GM23338 (cell line): ENCODE measurements at places on chromosomes 4 and X.

DNA sequence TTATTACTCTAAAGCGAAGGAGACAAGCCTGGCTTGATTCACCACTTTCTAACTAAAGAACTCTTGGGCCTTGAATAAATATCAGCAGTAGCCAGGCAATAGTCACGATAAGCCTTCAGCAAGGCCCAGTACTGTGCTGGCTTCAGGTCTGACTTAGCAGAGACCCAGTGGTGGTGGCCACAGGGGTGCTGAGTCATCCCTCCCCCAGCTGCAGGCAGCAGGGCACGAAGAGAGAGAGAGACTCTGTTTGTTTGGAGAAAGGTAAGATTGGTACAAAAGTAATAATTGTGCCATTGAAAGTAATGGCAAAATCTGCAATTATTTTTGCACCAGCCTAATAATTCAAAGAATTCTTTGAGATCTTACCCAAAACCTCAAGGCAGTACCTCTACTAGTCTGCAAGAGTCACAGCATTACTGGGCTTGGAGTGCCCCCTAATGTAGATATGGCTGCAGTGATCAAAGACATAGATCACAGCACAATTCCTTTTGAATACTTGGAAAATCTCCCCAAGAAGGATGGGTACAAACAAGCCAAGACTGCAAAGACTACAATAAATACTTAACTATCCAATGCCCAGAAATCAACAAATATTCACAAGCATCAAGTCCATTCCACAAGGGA, 159.5 kb upstream of the USP38 start:
- DNase-seq: peak; percentile 65

DNA sequence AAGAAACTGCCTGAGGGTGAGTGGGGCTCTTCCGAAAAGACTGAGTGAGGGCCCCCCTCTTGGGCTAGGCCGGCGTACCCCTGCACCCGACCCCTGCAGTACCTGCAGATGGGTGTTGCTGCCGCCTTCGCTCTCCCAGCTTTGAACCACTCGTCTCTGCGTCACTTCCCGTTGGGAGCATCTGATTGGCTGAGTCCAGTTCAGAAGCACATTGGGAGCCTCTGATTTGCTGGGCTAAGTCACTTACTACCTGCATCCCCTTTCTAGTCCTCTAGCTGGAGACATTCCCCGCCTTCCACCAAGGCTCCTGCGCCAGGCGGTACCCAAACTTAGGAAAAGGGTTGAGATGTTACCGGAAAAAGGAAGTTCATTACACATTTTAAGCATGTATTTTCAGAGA, 20.4 kb upstream of the WWC2 start:
- DNase-seq: peak; percentile 64

- DNase-seq: no peak
These were observed 11.7 kb downstream of the MSN start for GRCh38 chrX:65679071-65679540.

DNA sequence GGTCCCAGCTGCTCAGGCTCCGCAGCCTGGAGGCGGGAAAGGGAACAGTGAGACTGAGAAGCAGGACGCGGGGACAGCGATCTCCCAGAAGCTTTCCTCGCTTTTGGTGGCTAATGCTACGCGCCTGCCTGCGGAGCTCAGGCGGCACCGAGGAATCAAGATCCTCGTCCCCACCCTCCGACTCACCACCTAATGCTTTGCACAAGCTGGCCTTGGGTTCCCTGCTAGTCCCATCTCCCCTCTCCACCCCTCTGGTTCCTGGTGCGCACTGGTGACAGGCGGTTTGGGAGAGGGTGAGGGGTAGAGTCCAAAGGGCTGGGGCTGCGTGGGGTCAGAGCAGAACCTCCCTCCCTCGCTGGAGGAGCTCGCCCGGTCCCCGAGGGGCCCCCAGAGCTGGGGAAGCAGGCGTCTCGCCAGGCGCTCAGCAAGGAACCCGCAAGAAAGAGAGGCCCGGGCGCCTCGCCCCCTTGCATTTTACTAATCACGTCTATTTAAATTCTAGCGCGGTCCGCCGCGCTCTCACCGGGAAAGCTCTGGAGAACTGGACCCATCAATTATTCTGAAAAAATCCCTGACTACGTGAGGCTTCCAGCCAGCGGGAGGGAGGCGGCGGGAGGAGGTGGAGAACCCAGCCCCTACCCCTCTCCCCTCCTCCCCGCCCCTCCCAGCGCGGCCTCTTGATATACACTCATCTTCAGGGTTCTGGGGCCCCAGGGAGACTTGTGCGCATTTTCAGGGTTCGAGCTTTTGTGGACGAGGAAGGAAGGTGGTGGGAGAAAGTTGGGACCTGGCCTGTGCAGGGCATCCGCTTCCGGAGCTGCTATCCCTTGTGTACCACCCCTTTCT, 9.1 kb downstream of the POU4F2 start:
- DNase-seq: peak; percentile 61

GRCh38 chrX:129779086-129779672, 570 bp upstream of the SASH3 start:
- no peak for DNase-seq

GRCh38 chr4:20678400-20678799, 21.9 kb upstream of the PACRGL start:
- DNase-seq: no peak

DNA sequence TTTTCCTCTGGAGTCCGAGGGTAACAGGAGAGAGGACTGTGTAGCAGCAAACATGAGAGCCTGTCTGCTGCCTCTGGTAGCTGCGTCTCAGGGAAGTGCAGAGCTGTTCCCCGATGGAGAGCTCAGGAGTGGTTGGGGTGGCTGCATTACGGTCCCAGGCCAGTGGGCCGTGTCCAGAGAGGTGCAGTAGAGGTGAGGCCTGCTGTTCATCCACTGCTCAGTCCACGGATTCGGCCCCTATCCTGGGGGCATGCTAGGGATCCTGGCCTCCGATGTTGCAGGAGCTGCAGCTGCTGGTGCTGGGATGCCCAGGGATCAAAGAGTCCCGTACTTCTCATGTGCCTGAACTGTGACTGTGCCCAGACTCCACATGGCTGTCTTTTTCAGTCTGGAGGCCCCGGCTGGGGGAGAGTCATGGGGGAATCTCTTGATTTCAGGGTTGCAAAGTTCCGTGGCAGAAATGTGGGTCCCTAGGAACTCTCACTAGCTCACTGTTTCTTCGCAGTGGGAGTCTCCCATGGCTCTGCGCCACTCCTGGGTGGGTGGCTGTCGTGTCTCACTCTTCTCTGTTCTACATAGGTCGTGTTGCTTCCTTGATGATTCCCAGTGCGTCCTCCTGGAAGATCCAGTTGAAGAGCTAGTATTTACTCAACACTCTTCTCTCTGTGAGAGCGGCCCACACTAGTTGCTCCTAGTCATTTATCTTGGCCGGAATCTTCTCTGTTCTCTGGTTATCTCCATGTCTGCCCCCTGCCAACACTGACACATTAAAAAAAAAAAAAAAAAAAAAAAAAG, 109.5 kb upstream of the CENPE start:
- no peak for DNase-seq

DNA sequence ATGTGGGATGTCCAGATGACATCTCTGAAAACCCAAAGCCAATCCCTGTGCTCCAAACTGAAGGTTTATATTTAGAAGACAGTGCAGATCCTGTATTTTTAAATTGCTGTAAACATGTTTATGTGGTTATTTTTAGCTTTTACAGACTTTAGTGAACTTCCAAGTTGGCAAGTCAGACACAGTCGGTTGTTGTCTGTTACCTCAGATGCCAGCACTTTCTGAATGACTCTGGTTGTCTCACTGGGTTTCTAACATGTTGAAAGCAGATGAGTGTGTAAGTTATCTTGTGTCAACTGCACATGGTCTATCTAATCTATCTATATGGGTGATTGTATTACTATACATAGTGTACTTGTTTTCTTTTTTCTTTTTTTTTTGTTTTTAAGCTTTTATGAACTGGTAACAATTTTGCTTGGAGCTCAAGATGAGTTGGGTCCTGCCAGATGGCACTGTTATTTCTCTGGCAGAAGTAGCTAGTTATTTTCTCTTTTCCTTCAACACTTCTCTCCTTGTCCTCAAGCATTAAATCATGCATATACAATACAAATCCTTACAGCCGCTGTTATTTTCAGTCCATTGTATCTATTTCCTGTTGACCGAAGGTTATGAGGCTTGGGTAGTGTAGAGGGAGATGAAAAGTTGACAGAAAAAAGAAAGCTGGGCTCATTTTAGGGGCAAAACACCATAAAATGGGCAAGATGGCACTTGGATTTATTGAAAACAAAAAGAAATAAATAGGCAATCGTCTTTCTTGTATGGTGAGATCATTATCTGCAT, 66.3 kb downstream of the GAB1 start:
- DNase-seq: no peak

DNA sequence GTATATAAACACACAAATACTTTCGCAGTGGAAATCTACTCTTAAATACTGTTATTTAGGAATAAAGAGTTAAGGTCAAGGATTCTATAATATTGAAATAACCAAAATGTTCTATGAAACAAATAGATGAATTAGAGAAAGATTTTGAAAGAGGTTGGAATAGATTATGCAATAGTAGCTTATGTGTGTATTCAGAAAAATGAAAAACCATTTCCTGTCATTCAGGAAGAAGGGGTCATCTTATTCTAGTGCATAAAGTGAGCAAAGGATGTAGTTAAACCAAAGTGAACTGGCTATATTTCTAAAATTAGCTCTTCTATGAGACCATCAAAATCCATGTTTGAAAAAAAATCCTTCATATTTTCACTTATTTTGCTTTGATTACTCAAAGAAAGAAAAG, 30.0 kb upstream of the MYOZ2 start:
- DNase-seq: no peak

GRCh38 chr4:36446275-36446674, 164.9 kb downstream of the DTHD1 start:
- no peak for DNase-seq

GRCh38 chr4:25863831-25864418, 1.1 kb upstream of the SEL1L3 start:
- peak; percentile 62 for DNase-seq

- peak; percentile 86 for DNase-seq
These were observed 276.9 kb upstream of the TACR3 start for GRCh38 chr4:103996637-103997036.

DNA sequence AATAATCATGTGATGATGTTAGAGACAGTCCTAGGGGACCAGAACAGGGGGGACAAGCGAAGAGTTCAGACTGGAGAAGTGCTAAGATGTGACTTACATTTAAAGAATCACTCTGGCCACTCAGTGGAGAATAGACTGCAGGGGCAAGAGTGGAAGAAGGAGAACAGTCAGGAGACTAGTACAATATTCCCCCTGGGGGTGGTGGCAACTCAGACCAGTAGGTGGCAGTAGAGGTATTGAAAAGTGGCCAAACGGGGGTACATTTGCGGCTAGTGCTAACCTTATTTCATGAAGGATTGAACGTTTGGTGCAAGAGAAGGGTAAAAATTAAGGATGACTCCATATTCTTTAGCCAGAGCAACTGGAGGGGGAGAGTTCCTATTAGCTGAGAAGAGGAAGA, 2.7 kb upstream of the BMX start:
- peak; percentile 64 for DNase-seq

- DNase-seq: no peak
These were observed 65.0 kb downstream of the ATXN3L start for GRCh38 chrX:13254870-13255269.

DNA sequence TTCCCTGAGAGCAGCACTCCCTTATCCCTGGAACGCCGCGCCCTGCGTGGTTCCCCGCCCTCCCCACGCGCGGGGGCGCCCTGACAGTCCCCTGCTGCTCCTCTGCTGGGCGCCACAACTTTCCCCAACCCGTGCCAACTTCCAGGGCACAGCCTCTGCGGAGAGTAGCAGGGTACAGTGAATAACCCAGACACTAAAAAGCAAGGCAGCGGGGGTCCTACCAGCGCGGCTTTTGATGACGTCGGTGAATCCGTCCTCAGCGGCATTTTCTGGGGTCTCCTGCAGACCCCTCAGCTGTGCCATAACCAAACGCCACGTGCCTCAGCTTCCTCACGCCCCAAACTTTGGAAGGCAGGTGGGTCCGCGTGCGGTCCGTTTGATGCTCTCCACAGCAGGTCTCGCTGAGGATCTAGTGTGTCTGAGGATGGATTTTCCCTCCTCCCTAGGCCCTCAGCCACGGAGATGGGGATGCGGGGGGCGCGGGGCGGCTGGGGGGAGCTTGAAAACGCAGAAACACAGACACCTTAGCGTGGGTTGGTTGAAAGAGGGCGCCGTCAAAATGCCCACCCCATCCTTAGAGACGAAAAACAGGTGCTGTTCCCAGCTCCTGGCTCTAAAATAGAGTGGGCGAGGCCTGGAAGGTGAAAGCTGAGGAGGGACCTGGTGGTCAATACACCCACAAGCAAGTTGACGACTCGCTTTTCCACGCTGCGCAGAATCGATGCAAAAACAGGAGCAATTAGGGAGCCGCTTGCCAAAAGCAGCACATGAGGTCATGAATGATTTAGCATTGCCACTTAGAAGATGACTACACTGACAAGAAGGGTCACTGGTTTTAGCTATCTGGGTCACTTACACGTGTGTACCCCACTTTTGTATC, 405.6 kb downstream of the FAM47A start:
- peak; percentile 2 for DNase-seq

DNA sequence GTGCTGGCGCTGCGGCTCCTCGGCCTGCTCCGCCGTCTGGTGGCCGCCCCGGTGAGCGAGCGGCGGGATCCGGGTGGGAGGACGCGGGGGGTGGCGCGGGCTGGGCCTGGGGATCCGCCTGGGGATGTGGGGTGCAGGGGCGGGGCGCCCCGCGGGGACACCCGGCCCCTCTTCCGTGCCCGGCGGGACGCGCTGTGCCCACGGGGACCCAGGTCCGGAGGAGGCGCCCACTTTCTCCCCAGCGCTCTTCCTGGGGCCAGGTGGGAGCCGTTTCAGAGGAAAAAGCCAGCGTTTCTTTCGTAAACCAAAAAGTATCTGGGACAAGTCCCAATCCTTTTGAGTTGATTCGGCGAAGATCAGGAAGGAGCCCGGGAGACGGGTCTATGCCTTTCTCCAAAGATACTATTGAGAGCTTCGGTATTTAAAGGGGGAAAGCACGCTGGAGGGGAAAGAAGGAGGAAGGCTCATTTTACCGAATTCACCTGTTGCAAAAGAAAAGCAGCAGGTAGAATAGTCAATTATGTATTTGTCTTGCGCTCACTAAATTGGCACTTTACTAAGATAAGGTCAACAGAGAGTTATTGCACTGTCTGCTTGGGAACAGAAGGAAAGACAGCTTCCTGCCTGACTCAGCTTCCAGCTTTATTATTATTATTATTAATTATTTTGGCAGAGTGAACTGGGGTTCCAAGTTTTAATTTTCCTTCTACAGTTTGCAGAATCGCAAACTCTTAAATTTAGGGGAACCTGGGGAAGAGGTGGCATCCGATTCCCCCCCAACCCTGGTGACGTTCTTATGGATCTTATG, 81.5 kb upstream of the CD99 start:
- peak; percentile 58 for DNase-seq

- no peak for DNase-seq
These were observed 1310.3 kb downstream of the RPA4 start for GRCh38 chrX:98194036-98194435.

- DNase-seq: no peak
These were observed 102.0 kb downstream of the ARSF start for GRCh38 chrX:3143043-3143799.
